ENCODE measurements at places on chromosomes 7 and 10. TPM values are rescaled to one million over a fixed set of nuclear protein-coding genes. Genes with fewer than 3 reads are reported as not detected.

DNA sequence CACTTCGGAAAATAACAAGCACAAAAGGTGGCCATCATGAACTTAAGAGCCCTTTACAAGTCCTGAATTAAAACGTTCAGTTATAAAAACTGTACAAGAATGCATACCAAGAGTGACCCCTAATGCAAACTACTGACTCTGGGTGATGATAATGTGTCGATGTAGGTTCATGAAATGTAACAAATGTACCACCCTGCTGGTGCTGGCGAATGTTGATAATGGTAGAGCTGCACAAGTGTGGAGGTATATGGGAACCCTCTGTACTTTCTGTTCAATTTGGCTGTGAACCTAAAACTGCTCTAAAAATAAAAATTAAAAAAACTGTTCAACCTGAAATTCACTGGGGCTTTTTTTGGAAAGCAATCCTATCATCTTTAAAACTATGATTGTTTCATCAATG, 3.3 kb downstream of the FAM133B start:
- DNase-seq, result no peak

The SFTPA1 gene
- 8.8 TPM for total RNA-seq

The AKR1C1 gene
- total RNA-seq, result 13.0 TPM

- DNase-seq, result no peak
Measured at GRCh38 chr10:120570418-120570817, 113.4 kb downstream of the PLPP4 start.

The TMEM196 gene
- total RNA-seq, result not detected

GRCh38 chr10:113064039-113064438, 114.0 kb downstream of the TCF7L2 start:
- DNase-seq, result no peak

The VGF gene
- total RNA-seq, result 0.90 TPM

DNA sequence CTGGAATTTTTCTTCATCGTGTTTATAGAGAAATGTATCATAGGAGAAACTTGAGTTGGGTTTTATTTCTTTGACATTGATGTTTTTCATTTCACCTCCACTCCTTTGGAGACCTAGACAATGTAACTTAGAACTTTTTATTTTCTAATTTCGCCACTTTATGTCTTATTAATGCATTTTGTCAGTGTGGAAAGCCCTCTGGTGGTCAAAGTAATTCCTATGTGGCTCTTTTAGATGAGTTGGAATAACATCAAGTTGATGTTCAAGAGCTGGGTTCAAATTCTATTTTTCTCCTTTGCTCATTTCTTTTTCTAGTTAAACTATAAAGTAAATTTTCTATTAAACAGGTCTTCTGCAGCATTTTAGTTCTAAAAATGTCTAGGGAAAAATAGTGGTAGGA, 478.6 kb downstream of the LRMDA start:
- no peak for DNase-seq

The RGR gene
- not detected for total RNA-seq

- DNase-seq, result no peak
Measured at GRCh38 chr10:117130346-117130745, 7.7 kb downstream of the VAX1 start.
